ENCODE measurements at places on chromosomes 4 and X.
A peak's percentile ranks its signal among the peaks of the same experiment; 100 is the strongest.

DNA sequence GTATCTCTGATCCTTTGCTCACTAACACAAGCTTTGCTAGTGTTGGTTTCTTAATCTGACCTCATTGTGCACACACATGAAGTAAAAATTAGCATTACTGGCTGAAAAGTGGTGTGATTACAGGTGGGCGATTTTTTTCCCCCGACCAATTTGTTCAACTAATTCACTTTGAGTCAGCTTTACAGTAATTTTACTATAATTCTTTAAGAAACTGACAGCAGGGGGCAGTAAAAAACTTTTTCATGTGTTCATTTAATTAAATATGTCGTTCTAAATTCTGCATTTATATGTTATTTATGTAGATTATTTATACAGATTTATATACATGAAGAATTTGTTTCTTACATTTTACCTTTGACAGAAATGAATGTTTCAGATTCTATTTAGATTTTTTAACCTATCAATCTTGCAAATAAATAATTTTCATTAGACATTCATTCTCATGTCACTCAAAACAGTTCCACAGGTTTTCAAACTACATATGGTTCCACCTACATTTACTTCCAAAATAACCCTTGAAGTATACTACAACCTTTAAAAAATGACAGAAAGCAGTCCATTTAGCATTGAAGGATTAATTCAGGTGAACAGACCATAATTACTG lies 17.5 kb downstream of the PALLD start:
- DNase-seq: no peak

DNA sequence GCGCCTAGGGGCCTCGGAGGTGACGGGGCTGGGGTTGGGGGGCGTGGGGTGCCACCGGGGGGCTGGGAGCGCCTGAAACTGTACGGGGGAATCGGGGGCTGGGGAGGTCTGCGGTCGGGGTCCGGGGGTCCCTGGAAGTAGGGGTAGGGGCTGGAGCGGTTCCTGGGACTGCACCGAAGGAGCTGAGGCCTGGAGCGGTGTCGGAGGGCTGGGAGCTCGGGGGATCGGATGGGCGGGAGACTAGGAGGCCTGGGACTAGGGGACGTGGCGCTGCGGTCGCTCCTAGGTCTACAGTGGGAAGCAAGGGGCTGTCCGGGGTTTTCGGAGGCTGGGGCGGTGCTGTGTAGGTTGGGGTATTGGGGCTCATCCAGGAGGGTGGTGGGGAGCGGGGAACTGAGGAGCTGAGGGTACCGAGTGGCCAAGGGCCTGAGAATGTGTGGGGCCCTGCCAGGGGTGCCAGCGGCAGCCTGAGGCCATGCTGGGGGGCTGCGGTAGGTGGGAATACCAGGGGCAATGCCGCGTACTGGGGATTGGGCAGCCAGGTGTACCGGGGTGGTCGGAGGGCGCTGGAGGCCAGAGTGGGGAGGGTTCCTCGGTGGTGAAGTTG lies 562 bp downstream of the AKAP17A start:
- DNase-seq: peak; percentile 50

GRCh38 chrX:45722471-45722870 lies 521.8 kb upstream of the DIPK2B start:
- DNase-seq: no peak

DNA sequence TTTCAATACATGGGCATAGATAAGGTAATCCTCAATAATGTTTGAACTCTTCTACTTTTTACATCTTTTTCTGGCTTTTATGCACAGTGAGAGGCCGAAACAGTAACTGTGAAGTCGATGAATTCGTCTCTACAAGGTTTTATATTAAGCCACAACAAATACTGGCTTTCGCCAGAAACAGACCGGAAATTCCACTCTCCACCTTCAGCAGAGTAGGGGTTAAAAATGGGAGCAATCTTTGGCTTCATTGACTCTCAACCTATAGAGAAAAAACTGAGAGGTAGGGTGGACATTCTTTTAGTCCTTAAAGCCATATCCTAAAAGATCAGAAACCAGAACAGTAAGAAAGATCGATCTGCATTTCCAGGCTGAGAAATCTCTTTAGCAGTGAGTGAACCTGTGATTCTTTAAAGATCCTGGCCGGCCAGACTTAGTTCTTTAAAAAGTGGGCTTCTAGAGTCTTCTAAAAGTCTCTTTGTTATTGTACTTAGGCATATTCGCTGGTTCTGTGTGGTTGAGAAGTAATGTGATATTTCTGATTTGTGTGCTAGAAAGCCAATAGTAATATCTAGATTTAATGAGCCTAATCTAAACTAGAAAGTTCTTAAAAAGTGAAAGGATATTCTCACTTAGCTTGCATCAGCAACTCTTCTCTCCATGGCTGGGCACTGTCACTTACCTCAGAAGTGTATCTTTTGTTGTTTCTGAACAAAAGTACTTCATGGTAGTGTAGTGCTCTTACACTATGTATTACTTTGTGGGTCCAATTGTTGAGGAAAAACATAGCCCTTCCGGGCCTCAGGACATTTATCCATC lies 2.0 kb downstream of the HSPA4L start:
- no peak for DNase-seq

DNA sequence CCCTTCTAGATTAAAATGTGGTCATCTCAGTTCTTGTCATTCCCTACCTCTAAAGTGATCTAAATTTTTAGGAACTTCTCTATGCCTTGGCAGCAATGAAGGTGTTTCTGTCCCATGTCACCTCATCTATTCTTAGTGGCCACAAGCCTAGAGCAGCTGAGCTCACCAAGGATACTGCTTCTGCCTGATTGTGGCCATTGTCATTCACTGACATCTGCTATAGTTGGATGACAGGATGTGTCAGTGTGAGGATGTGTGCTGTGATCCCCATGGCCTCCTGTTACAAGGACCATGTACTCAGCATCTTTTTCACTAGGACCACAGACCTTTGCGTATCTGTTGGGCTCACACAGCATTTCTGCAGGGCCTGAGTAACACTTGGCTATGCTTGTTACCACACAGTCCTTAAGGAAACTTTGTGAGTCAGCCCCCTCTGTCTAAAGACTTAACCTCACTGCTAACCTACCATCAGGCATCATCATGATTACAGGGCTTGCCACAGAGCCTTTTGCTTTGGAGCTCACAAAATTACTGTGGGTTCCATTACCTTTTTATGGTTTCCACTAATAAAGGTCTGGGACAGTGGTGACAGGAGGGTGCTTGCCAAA lies 421.0 kb downstream of the ADAM29 start:
- no peak for DNase-seq

DNA sequence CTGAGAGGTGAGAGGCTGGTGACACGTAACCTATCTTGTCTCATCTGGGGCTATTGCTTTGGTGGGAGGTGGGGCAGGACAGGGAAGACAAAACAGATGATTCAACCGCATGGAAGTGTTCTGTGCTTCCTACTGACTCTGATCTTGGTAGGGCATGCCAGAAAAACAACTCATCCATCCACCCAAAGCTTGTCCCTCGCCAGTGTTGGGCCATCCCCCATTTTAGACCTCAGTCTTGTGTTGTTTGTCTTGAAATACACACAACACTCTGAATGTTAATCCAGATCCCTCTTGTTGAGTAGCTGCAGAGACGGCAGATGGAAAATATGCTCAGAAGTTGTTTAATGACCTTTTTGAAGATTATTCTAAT lies 377 bp downstream of the CHRNA9 start:
- DNase-seq: no peak

- DNase-seq: no peak
These were observed 95.5 kb downstream of the PCDH7 start for GRCh38 chr4:30815685-30816084.

DNA sequence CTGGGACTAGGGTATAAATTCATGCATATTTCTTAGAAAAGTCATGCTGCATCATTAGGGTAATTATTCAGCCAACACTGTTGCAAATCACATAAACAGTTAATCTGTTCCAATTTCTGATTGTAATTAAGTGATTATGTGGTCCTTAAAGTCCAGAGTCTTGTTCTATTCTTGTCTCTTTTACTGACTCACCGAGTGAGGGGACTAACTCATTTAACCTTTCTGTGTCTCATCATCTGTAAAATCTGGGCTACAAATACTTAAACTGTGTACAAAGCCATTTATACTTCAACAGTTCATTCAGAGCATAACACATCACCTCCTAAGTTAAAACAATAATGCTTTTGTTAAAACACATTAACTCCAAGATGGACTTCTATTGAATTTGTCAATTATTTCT lies 65.4 kb upstream of the KLHL13 start:
- no peak for DNase-seq

- no peak for DNase-seq
These were observed 17.8 kb downstream of the AMER1 start for GRCh38 chrX:64187762-64188150.

DNA sequence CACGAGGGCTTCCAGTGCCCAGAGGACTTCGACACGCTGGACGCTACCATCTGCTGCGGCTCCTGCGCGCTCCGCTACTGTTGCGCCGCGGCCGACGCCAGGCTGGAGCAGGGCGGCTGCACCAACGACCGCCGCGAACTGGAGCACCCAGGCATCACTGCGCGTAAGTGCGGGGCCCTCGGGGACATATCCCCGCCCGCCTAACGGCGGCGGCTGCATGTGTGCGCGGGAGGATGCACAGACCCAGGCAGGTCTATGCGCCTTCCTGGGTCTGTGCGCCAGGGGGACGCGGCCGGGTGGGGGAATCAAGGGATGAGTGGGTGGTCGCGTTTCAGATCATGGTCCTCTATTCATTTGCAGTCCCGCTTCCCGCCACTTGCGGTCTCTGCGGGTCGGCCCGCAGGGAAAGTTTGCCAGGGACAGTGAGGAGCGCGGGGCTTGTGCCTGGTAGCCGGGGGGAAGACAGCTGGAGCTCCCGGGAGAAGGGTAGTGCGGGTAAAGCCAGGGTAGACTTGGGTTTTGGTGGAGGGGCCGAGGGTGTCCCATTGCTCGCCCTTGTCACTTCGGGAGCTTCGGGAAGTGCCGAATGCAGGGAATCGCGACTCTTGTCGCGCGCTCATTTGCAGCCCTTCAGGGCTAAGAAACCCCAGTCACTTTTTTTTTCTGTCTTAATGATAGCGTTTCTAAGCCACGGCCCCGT lies 1.0 kb downstream of the SHISA3 start:
- peak; percentile 45 for DNase-seq

GRCh38 chr4:68148800-68149685 lies 19.4 kb upstream of the TMPRSS11F start:
- DNase-seq: no peak

DNA sequence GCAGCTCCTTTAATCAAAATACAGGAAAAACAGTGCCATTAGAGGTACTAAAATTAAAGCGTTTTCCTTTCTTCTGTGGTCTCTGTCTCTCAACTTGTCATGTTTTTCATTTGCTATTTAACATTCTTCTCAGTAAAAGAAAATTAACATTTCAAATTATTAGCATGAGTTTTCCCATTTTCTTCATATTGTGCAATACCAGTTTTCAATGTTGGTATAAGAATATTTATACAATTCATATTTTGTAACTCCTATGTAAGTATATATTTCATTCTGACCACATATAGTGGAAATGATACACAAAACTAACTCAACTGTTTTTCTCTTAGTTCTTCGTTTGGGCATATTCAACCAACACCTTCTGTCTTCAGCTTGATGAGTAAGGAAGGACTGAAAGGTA lies 308.3 kb downstream of the HS3ST1 start:
- DNase-seq: no peak

DNA sequence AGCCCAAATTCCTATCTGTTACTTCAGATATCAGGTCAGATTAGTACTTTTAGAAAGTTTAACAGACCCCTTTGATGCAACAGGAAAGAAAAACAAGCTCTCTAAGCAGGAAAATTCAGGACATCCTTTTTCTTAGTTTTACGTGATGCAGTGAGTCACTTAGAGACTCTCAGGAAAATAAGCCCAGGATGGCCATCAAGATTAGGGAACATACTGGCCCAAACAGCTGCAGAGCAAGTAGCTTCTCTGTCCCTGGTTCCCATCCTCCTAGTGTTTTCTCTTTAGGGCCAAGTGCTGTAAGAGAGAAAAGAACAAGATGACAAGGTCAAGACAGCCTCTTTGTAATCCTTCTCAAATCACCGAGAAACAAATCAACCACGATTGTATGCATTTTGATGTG lies 219.1 kb downstream of the ZNF674 start:
- DNase-seq: no peak

DNA sequence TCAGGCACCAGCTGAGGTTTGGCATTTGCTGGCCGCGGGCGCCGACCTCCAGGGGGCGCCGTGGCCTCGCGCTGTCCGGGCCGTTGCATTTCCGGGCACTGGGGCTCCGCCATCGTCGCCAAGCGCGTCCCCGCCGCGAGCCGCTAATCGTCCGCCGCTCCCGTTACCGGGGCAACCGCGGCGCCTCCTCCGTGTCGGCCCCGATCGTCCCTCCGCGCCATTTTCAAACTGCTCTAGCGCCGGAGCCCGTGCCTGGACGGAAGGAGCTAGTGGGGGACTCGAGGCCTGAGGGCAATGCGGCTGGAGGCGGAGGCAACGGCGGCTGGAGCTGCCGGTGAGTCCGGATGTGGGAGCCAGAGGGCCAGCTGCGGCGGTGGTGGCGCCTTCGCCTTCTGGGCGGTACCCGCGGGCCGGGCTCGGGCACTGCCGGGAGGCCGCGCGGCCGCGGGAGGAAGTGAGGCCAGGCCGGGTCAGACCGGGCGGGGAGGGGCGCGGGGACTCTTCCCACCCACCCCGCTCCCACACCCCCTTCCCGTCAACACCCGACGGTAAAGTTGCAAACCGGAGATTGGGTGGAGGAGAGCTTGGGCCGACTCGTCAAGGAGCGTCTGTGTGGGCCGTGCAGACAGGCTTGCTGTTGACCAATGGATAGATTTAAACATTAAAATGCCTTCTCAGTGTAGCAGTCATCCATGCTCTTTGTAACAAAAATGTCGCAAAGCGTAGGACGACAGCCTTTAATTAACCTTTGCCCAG lies at the start of gene CEP135:
TSS of gene CEP135 (plus strand) at position 220 of the 756 bp plus-strand sequence. CDS start 3,186 bp downstream, outside the sequence.
- peak; percentile 95 for DNase-seq

DNA sequence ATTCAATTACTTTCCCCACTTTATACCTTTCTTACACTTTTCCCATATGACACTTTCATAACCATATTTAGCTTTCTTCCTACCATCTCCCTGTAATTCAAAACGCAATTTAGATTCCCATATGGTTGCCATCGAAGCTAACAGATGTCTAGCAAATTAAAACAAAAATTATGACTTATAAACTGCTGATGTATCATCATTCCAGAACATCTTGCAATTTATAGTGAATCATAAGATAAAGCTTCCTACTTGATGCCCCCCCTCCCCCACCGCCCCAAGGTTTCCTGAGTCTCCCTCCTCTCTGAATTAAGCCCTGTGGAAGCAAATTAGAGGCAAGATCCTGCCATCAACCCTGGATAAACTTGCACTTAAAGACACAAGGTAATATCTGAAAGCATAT lies 5.4 kb downstream of the TSPAN5 start:
- DNase-seq: no peak

DNA sequence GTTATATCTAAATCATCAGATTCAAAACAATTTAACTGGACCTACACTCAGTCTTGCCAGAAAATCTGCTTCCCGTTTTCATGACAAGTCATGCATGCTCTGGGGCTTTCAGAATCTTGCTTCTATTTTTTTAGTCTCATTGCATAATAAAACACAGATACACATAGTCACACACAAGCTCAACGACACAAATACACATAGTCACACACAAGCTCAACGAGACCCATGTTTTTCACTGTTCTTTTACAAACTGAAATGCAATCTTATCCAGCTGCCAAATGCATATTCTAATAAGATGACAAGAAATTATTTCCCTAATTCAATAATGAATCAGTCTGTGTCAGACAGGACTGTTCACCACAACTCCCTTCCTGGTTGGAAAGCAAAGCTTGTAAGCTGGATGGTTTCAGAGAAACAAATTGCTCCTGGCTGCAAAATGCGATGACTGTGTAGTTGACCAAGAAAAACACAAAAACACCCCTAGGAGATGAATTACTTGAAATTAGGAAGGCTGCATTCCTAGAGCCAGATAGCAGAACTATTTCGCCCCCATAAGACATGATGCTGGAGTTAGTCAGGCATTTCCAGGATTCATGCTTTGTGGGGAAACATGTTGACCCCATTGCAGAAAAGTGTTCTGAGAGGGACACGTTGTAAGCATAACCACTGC lies 208.7 kb downstream of the CHIC2 start:
- no peak for DNase-seq
